ENCODE measurements at places on chromosomes 12 and 14.

DNA sequence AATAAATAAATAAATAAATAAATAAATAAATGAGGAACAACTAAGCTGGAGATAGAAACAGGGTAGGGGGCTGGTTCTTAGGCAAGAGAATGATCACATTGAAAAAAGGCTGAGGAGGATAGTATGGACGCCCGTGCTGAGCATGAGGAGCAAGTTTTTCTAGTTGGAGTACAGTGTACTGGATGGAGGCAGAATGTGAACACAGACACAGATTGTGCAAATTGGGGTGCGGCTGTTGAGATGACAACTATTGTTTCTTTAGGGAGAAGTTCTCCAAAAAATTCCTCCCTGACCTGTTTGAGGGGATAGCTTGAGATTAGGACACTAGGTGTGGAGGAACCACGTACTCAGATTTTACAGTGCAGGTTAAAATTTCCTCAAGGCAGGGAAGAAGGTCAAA lies 979 bp upstream of the BIN2 start:
- DNase-seq: no peak

DNA sequence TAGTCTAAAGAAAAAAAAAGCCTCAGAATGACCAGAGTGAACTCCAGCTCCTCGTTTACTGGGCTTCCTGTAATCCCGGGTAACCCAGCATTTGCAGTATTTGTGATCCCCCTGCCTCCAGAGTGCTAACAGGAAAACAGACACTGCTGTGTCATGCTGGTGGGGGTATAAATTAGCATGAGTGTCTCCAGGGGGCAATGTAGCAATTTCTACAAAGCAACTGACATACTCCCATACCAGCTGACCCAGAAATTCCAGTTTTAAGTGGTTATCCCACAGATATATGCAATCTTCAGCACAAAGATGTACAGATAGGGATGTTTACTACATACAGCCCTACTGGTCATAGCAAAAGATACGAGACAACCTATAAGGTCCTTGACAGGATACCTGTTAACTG lies 18.8 kb downstream of the TTC7B start:
- no peak for DNase-seq

GRCh38 chr12:31874961-31875608 lies 84.1 kb upstream of the RESF1 start:
- DNase-seq: peak; percentile 16

DNA sequence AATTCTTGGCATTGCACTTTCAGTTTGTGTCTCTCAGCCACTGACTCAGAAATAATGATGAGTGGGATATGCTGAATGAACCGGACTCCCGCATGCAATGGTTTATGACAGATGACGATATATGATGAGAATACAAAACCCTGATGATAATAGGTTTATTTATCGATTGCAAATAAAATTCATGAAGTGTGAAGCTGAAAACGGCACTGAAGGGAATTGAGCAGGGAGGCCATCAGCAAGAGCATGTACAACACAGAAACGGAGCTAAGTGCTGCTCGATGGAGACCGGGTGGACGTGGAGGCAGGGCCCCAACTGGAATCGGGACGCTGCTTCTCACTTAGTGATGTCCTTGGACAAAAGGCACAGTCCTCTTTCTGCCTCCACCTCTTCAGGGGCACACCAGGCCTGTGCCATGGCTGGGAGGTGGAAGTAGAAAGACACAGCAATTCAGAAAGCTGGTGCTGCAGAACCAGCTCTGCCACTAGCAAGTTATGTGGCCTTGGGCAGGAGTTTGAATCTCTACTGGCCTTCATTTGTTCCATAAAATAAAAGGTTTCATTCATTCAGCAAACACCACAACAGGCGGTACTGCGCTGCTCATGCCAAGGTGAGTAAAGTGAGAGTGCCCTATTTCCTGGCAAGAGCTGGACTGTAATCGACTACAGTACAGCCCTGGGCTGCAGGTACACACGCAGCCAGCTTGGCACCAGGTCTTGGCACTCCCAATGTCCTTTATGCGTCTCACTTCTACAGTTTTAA lies 117.0 kb downstream of the EGLN3 start:
- no peak for DNase-seq
